ENCODE measurements at places on chromosomes 5 and 9.

GRCh38 chr5:757346-757930, 27.1 kb downstream of the ZDHHC11B start:
- peak; percentile 28 for DNase-seq

DNA sequence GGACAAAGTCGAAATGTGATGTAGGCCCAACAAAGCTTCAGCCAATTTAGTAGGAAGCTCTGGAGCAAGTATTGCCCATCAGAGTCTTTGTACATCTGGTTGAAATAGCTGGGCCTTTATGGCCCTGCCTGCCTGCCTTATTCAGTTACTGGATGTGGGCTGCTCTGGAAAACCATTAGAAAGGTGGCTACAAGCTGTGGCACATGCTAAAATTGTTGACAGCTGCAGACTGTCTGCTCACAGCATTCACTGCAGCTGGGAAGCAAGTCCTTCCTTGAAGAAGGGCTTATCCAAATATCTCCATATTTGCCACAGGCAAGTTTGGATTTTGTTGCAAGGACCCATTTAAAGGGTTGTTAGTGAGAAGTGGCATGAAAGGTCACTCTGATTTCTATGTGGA, 24.4 kb downstream of the SMIM15 start:
- DNase-seq, result no peak

- no peak for DNase-seq
Observed at GRCh38 chr9:14529054-14529453, 164.2 kb downstream of the ZDHHC21 start.

DNA sequence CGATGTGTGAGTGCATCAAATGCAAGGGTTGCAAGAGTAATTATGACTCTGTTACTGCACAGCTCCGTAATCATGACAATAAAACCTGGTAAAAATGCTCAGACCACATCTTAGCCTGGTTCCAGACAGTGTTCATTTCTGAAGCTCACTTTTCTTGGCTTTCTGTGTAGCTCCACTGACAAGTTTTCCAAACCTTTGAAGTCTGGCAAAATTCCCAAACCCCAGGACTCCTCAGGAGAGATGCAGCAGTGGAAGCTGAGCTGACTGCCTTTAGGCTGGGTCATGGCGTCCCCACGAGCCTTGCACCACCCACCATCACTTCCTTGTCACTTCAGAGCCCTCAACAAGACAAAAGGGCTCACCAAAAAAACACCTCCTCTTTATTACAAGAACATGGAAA, 131.6 kb upstream of the TAS2R1 start:
- no peak for DNase-seq

GRCh38 chr5:152142840-152143469, 218.3 kb upstream of the GLRA1 start:
- peak; percentile 74 for DNase-seq

DNA sequence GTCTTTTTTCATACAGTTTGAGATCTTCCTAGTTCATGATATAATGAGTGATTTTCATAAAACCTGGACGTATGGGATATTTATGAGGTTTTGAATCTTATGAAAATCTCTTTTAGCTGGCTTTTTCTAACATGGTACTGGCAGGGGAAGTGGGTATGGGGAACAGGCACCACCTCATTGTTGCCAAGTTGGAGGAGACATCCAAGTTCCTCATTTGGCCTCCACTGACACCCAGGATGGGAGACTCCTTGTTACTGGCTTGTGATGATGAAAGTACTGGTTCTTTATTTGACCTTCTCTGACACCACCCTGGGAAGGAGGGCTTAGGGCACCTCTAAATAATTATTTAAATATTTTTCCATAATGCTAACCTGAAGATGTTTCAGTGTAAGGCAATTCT, 4.0 kb upstream of the TNPO1 start:
- no peak for DNase-seq

- no peak for DNase-seq
Observed at GRCh38 chr9:77710316-77710715, 62.2 kb upstream of the GNA14 start.

- no peak for DNase-seq
Observed at GRCh38 chr9:120852240-120853010, 9.7 kb upstream of the PSMD5 start.

GRCh38 chr9:136748666-136749611, 614 bp upstream of the LCN6 start:
- no peak for DNase-seq

GRCh38 chr5:133758641-133759040, 146.3 kb upstream of the FSTL4 start:
- DNase-seq, result no peak

DNA sequence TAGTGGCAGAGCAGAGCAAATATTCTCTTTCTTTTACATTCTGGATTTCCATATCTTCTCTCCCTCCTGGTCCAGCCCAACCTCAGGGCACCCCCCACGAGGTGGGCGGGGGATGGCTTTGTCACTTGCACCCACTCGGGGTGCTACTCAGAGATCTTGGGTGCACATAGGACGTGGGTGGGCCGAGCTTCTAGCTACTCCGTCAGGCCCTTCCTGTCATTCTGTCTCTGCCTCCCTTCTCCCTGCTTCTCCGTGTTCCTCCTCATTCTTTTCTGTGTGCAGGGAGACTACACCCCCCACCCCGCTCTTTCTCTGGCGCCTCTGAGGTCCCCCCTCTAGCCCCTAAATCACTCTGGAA, 19.5 kb downstream of the PCDHGC5 start:
- no peak for DNase-seq

DNA sequence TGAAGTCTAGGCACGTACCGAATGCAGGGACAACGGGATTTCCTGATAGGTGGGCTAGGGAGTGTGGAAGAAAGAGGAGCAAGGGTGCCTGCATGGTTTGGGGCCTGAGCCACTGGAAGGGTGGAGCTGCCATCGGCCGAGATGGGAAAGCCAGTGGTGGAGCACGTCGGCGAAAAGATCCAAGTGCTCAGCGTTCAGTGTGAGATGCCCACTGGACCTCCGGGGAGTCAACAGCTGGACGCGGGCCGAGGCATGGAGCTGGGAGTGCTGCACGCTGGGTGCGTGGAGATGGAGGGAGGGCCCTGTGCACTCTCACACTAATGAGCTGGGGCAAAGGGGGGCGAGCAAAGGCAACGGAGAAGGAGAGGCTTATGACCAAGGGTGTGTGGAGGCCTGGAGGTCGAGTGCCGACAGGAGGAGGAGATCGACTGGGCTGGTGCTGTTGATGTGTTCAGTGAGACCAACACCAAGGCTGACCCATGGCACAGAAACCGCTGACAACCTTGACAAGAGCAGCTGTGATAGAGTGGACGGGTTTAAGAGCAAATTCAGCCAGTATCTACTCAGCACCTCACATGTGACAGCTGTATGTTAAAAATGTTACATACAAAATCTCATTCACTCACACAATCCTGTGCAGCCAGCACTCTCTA, 85.7 kb downstream of the STK10 start:
- DNase-seq, result no peak

DNA sequence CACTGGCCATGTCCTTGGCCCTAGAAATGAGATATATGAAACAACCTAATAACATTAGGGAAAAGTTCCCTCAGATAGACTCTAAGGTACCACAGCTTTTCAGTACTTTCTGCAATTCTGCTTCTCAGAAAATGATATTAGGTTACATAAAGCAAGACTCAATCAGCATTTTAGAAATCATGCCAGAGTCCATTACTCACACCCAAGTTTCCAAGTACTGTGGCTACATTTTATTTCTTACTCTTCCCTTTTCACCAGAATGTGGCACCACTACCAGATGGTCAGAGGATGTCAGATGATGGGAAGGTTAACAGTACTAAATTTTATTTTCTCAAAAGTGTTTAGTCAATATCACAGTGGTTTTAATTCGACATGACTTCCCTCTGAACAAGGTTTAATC, 217.2 kb downstream of the MLLT3 start:
- DNase-seq, result no peak

DNA sequence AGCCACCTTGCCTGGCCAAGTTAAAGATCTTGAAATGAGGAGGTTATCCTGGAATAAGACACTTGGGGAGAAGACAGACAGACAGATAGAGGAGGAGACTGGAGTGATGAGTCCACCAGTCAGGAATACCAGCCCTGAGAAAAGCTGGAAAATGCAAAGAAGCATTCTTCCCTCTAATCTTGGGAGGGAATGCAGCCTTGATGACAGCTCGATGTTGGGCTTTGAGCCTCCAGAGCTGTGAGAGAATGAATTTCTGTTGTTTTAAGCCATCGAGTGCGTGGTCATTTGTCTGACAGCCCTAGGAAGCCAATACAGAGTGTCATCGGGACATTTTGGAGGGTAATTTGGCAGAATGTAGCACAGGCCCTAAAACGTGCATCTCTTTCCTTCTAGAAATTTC, 199.1 kb upstream of the IER5L start:
- DNase-seq, result no peak

GRCh38 chr9:77586591-77586990, 61.5 kb downstream of the GNA14 start:
- no peak for DNase-seq

GRCh38 chr5:133260715-133261114, 208.9 kb downstream of the HSPA4 start:
- DNase-seq, result no peak

- no peak for DNase-seq
Observed at GRCh38 chr9:130254747-130255630, 10.6 kb upstream of the HMCN2 start.

- DNase-seq, result no peak
Observed at GRCh38 chr5:37984300-37984699, 144.5 kb upstream of the GDNF start.

- DNase-seq, result no peak
Observed at GRCh38 chr5:1115123-1115815, 3.4 kb upstream of the SLC12A7 start.
